ENCODE measurements at places on chromosomes 3 and 15. TPM values are rescaled to one million over a fixed set of nuclear protein-coding genes. Genes with fewer than 3 reads are reported as not detected.

DNA sequence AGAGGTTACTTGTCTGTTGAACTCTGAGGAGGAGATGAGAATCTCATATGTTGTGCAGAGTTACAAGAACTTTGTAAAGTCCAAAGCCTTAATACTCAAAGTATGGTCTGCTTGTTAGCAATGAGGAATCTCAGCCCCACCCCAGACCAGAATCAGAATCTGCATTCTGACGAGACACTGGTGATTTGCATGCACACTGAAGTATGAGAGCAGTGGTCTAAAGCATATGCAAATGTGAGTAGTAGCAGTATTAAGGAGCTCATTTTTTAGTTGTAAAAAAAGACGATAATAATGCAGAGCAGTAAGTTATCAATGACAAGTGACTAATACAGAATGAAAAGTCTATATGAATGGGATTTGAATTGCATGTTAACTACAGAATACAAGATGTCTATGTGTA lies 327.7 kb downstream of the RYR3 start:
- no peaks in the 10 kb centered on the region for H3K4me1 ChIP-seq
- H3K36me3 ChIP-seq, result no peaks in the 10 kb centered on the region
- no peaks in the 10 kb centered on the region for H3K27me3 ChIP-seq
- DNase-seq, result no peak

DNA sequence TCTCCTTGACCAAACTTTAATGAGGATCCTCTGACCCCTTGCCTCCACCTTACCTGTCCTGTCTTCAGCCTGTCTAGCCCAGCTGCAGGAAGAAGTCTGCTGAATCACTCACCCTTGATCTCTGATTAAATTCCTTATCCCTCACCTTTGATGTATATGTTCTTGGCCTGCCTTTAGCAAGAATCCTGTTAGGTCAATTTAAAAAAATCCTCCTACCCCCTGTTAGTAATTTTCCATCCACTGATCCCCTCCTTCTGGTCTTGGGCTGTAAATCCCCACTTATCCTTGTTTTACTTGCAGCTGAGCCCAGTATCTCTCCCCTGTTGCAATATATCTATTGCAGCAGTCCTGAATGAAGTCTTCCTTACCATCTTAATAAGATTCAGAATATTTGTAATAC lies 39.0 kb downstream of the MYH15 start:
- H3K4me3 ChIP-seq, result no peak overlapping the region
- H3K27me3 ChIP-seq, result no peaks in the 10 kb centered on the region
- DNase-seq, result peak; percentile 21
- H3K4me1 ChIP-seq, result peaks cover 5% of the 10 kb centered on the region

DNA sequence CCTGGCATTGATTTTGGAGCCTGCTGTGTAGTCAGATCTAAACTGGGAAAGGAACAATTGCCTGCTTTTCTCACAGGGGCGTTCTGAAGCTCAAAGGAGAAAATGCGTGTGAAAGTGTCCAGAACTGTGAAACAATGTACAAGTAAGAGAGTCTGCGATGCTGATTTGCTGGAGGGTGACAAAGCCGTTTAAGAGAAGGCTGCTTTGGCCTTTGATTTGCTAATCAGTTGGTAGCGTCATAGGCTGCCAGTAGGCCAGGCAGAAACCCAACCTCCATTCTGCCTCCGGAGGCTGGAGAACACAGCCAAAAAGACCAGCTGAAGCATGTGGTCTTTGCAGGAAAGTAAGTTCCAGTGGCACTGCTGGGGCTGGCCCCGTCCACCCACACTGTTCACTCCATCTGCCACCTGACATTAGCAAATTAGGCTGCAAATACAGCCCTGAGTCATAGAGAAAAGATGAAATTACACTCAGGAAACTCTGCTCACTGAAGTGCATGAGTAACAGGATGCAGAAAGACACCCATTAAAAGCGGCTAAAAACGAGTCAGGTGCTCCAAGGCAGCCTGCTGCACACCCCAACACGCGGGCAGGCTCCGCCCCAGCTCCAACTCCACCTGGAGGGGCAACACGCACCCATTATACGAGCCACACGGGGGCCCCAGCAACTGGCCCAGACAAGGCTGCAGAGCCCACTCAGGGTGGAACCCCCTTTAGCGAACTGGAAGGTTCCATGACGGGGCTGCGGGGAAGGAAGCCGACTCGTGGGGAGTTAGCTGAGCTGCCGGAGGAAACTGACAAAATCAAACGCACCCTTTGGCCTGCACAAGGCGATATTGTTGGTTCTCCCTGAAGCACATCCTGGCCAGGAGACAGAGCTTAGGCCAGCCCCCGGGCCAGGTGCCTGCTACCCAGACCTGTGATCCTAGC lies 31.6 kb downstream of the ZDHHC19 start:
- no peak overlapping the region for H3K27ac ChIP-seq
- DNase-seq, result peak; percentile 68
- H3K4me1 ChIP-seq, result peaks cover 4% of the 10 kb centered on the region
- H3K27me3 ChIP-seq, result no peaks in the 10 kb centered on the region
- H3K4me3 ChIP-seq, result no peak overlapping the region

DNA sequence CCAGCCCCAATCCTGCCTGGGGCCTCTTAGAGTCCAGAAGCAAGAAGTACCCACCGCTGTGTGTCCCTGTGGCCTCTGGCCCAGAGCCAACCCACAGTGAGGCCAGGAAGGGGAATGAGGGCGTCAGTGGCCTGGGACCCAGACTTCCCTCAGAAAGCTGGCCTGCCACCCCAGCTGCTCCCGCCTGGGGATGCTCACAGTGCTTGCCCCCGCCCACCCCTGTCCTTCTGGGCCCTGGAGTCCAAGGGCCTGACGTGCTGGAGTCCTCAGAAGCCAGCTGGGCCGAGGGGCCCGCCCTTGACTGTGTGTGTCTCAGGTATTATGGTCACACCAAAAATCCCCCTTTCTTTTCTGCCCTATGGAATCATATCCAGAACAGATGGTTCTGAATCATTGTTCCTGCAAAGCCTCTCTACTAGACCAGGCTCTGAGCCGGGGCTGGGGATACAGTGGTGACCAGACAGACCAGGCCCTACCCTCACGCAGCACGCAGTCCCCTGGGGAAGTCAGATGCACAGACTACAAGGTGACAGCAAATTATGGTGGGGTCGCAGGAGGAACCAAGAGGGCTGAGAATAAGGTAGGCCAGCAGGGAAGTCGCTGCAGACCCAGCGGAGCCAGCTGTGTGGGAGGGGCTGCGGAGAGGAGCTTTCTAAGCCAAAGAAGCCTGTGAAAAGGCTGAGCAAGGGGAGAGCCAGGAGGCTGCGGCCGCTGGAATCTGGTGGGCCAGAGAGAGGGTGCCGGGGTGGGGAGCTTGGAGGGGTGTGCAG lies 99.1 kb downstream of the VGLL4 start:
- H3K4me1 ChIP-seq, result peaks cover 21% of the 10 kb centered on the region
- DNase-seq, result peak; percentile 42
- no peaks in the 10 kb centered on the region for H3K27me3 ChIP-seq

GRCh38 chr3:181379278-181379677 lies 332.4 kb upstream of the SOX2 start:
- DNase-seq, result no peak
- H3K27ac ChIP-seq, result no peak overlapping the region
- no peaks in the 10 kb centered on the region for H3K27me3 ChIP-seq
- no peak overlapping the region for H3K4me3 ChIP-seq
- no peaks in the 10 kb centered on the region for H3K36me3 ChIP-seq

- no peaks in the 10 kb centered on the region for H3K27me3 ChIP-seq
- H3K36me3 ChIP-seq, result no peaks in the 10 kb centered on the region
- H3K4me3 ChIP-seq, result no peak overlapping the region
- H3K4me1 ChIP-seq, result no peaks in the 10 kb centered on the region
- no peak for DNase-seq
- no peak overlapping the region for H3K27ac ChIP-seq
Measured at GRCh38 chr15:69782809-69783208, 314.9 kb downstream of the TLE3 start.

DNA sequence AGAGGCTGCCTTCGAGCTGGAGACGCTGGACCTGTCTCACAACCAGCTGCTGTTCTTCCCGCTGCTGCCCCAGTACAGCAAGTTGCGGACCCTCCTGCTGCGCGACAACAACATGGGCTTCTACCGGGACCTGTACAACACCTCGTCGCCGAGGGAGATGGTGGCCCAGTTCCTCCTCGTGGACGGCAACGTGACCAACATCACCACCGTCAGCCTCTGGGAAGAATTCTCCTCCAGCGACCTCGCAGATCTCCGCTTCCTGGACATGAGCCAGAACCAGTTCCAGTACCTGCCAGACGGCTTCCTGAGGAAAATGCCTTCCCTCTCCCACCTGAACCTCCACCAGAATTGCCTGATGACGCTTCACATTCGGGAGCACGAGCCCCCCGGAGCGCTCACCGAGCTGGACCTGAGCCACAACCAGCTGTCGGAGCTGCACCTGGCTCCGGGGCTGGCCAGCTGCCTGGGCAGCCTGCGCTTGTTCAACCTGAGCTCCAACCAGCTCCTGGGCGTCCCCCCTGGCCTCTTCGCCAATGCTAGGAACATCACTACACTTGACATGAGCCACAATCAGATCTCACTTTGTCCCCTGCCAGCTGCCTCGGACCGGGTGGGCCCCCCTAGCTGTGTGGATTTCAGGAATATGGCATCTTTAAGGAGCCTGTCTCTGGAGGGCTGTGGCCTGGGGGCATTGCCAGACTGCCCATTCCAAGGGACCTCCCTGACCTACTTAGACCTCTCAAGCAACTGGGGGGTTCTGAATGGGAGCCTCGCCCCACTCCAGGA lies 21.1 kb downstream of the NRROS start:
- no peak for DNase-seq
- no peaks in the 10 kb centered on the region for H3K4me1 ChIP-seq
- no peak overlapping the region for H3K27ac ChIP-seq
- no peak overlapping the region for H3K4me3 ChIP-seq

The GABRB3 gene
- total RNA-seq, result 1.5 TPM

The PIF1 gene
- total RNA-seq, result 70.9 TPM

DNA sequence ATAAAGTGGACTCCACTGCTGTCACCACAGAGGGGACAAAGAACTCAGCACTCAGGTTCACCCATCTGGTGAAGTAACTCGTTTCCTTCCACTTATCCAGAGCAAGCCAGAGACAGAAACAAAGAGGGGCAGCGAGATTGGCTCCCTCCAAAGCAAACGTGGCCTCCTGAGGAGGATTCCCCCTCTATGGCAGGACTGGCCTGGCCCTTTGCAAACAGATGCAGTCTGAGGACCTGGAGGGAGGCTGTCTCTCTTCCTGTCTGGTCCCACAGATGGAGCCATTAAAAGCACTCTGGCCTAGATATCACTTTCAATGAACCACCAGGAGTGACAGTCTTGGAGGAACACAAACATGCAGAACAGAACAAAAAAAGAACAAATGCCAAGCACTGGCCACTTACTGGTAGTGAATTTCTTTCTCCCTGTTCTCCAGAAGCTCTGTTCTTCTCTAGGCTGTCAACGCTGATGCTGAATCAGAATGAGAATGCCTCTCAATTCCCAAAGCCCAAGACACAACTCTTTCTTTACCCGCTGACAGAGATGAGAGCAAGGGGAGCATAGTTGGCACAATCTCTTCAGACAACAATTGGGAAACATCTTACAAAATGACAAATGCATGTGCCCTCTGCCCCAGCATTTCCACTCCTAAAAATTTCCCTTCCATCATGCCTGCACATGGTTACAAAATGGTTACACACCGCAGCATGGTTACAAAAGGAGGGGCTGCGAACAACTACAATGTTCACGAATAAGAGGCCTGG lies 14.3 kb downstream of the KLHL25 start:
- H3K27me3 ChIP-seq, result no peaks in the 10 kb centered on the region
- no peak overlapping the region for H3K4me3 ChIP-seq
- H3K27ac ChIP-seq, result peak overlapping the region; percentile 32
- no peaks in the 10 kb centered on the region for H3K36me3 ChIP-seq
- DNase-seq, result no peak
- H3K4me1 ChIP-seq, result peaks cover 30% of the 10 kb centered on the region

DNA sequence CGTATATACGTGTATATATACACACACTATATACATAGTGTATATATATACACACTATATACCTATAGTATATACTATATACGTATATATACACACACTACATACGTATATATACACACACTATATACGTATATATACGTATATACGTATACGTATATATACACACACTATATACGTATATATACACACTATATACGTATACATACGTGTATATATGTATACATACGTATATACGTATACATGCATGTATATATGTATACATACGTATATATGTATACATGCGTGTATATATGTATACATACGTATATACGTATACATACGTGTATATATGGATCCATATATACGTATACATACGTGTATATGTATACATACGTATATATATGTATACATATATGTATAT lies 9.4 kb downstream of the HACL1 start:
- H3K4me1 ChIP-seq, result no peaks in the 10 kb centered on the region
- no peak overlapping the region for H3K4me3 ChIP-seq
- H3K27me3 ChIP-seq, result no peaks in the 10 kb centered on the region
- peaks cover 13% of the 10 kb centered on the region for H3K36me3 ChIP-seq
- no peak overlapping the region for H3K27ac ChIP-seq

DNA sequence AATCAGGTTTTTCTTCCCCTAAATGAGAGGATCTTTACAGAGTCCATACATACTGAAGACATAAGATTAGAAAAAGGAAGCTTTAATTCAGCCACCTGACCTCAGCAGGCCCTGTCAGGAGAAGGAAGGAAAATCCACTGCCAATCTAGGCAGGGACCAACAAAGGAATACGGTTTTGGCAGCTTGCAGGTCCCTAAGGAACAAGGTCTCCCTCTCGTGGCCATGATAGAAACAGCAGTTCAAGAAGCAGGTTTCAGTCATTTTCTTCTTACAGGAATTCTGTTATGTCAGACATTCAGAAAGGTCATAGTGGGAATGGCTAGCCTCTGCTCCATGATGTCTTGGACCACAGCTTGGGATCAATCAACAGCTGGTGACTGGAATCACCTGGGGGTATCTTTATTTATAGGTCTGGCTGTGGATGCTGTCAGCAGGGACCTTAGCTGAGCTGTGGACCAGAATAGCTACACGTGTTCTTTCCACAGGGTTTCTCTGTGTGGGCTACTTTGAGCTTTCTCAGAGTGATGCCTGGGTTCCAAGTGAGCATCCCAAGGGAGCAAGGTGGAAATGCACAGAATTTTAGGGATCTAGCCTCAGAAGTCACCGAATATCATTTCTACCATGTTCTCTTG lies 9.4 kb upstream of the CMSS1 start:
- no peaks in the 10 kb centered on the region for H3K4me1 ChIP-seq
- H3K36me3 ChIP-seq, result no peaks in the 10 kb centered on the region
- no peak overlapping the region for H3K27ac ChIP-seq
